ENCODE measurements at places on chromosomes 5 and 9.

GRCh38 chr5:145178641-145179523 lies 656.3 kb downstream of the PRELID2 start:
- no peak for DNase-seq

DNA sequence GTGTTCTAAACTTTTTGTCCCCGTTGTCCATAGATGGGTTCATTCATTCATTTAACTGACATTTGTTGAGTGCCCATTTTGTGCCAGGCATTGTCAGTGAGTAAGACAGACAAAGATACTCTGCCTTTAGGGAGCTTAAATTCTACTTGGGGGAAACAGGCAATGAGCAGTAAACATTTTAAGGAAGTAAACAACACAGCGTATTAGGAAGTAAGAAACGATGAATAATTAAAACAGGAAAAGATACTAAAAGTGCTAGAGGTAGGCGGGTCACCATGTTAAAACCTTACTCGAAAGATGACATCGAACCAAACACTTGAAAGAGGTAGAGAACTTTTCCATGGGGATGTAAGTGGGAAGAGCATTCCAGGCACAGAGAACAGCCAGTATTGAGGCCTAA lies 5.5 kb upstream of the MAML1 start:
- no peak for DNase-seq

DNA sequence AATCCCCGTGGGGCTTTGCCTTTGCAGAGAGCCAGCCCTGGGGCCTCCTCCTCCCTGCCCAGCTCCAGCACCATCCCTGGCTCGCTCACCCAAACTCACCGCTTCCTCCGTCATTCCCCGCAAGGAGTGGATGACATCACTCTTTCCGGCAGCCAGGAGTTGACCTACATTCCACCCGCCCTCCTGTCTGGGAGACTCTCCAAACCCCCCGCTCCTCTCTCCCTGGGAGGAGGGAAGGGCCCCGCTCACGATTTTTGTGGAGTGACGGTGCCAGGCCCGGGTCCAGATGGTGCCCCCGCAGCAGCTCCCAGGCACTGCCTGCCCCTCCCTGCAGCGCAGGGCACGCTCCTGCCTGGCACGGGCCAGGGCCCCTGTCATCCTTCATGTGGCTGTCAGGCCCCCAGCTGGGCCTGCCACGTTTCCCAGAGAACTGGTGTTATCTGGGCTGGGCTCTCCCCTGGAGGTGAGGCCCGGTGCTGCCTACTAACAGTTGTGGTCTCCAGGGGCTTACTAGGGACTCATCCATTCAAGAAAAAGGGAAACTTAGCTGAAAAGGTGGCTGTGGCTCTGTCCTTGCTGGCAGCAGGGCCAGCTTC lies 52.3 kb downstream of the NTNG2 start:
- peak; percentile 86 for DNase-seq

GRCh38 chr5:89968958-89969381 lies 440.6 kb downstream of the CETN3 start:
- DNase-seq: peak; percentile 65

- DNase-seq: no peak
These were observed 15.1 kb upstream of the CXCL14 start for GRCh38 chr5:135593886-135594285.

DNA sequence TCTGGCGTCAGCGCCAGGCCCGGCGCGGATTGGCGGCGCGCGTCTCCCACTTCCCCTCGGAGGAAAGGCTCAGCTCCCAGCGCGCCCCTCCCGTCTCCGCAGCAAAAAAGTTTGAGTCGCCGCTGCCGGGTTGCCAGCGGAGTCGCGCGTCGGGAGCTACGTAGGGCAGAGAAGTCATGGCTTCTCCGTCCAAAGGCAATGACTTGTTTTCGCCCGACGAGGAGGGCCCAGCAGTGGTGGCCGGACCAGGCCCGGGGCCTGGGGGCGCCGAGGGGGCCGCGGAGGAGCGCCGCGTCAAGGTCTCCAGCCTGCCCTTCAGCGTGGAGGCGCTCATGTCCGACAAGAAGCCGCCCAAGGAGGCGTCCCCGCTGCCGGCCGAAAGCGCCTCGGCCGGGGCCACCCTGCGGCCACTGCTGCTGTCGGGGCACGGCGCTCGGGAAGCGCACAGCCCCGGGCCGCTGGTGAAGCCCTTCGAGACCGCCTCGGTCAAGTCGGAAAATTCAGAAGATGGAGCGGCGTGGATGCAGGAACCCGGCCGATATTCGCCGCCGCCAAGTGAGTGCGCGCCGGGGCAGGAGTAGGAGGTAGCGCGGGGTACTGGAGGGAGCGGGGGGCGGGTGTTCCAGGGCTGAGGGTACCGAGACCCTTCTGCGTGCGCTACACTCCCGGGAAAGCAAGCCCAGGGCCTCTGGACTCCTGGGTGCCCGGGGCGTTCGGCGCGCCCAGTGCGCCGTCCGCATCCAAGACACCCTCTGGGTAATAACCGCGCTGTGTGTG lies at the start of gene MSX2:
Gene MSX2, plus strand, starts transcription at position 99 of the 777 bp plus-strand sequence. Its CDS starts 78 bp downstream, at position 177.
- DNase-seq: peak; percentile 97

DNA sequence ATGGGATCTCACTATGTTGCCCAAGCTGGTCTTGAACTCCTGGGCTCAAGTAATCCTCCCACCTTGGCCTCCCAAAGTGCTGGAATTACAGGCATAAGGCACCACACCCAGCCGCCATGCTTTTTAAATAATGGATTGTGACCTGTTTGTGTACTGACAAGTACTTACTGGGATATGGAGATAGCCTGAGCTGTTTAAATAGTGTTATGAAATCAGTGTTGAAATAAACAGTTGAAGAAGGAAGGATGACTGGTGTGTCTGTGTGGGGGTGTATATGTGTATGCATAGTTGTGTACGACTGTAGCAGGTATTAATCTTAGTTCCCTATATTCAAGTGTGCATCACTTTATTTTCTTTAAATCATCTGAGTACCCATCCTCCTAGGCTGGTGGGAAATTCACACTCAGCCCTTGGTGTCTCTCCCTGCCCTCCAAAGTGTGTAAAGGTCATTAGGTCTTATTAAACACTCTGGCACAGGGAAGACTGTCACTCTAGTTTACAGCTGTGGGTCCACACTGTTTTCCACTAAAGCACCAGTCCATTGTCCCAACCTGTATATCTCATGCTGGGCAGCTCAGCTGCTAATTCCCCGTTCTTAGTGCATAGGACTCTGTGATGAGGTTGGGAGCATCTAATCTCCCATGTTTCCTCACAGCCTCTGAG lies 91.0 kb downstream of the SNX18 start:
- DNase-seq: no peak

- DNase-seq: no peak
These were observed 71.9 kb downstream of the MFAP3 start for GRCh38 chr5:154110716-154111115.

- no peak for DNase-seq
These were observed 41.4 kb upstream of the SLCO6A1 start for GRCh38 chr5:102539996-102540728.

DNA sequence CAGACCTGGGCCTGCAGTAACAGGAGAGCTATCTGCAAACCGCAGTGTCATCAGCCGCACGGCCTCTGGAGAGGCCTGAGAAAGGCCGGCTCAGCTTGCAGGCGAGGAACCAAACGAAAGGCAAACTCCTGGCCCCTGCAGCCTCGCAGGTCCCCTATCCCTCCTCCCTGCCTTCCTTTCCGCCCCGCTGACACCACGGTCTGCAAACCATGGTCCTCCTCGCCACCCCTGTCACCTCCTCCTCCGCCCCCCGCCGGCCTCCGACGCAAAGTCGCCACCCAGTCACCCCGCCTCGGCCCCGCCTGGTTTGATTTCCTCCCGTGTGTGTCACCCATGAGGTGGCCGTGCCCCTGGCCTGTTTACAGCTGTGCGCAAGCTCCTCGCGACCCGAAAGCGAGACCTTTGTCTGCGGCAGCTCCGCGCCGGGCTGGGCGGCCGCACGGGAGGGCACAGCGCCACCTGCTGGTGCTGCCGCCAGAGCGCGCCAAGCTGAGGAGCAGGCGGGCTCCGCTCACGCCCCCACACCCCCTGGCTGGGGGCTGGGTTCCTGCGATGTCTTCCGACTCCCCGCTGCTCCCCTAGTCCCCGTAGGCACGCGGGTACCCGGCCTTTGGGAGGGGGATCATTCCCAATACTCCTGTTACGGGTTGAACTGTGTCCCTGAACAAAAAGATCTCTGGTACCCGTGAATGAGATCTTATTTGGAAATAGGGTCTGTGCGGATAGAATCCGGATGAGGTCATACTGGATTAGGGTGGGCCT lies 19.4 kb downstream of the GBGT1 start:
- peak; percentile 83 for DNase-seq

- DNase-seq: no peak
These were observed 41.6 kb downstream of the UBE2QL1 start for GRCh38 chr5:6490246-6490645.

DNA sequence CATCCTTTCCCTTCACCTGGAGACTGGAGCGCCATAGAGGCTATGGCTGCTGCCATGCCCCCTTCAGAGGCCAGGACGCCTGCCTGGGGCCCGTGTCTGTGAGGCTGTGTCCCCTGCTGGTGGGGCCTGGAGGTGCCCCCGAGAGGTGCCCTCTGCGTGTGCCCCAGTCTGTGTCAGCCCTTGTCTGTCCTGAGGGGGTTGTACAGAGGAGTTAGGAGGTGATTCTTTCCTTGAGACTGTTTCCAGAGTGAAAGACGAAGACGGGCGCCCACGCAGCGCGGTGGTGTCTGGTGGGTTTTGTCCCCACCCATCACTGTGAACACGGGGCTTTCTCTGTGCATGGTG lies 24.6 kb downstream of the TRAF2 start:
- DNase-seq: no peak

DNA sequence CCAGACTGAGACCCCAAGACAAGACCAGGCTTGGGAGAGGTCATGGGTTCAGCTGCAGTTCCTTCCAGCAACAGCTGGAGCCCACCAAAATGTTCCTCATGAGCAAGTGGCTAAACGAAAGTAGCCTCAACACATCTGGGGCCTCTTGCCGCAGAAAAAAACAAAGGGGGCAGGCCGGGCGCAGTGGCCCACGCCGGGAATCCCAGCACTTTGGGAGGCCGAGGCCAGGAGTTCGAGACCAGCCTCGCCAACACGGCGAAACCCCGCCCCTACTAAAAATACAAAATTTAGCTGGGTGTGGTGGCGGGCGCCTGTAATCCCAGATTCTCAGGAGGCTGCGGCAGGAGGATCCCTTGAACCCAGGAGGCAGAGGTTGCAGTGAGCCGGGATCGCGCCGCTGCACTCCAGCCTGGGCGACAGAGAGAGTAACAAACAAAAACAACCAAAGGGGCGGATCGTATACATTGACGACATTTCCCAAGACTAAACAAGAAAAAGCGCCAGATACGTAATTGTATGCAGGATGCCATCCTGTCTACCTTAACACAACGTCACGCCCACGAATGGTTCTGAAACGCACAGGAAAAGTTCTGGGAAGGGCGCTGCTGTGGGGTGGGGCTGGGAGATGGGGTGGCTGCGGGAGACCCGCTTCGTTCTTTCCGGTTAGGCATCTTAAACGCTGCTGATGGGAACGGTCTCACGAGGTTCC lies 1.7 kb downstream of the INPP5E start:
- no peak for DNase-seq

DNA sequence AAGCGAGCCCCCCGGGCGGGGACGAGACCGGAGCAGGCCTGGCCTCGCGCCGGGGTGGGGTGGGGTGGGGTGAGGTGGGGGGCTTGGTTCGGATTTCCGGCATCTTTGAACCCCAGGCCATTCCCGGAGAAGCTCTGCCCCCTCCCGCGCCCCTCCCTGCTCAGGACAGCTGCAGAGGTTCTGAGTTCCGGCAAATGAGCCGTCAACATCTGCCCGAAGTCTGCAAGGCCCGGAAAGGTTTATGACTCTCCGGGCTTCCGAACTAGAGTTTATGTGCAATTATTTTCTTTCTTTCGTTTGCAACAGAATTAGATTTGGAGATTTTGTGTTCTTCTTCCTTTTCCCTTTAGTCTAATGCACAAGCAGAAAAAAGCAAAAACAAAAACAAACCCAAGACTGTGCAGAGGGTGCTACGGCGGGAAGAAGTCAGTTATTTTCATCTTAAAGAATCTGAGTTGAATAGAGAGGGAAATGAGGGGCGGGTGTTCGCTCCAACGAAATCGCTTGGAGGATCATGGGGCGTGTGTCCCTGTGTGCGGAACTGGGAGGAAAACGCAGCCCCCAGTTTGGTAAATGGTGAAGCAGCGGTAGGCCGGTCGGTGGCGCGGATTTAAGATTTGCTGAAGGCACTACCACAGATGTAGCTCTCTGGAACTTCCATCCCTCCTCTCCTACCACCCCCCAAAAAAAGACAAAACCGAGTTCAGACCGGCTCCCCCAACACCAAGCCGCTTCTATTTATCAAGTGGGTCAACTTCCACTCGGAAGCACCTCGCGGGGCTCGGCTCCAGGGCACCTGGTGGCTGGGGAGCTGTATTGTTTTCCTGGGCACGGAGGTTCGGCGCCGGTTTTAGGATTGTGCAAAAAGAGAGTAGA lies 4.8 kb downstream of the LHX2 start:
- DNase-seq: no peak

- DNase-seq: peak; percentile 78
These were observed 38.3 kb downstream of the FAM78A start for GRCh38 chr9:131237931-131238401.

DNA sequence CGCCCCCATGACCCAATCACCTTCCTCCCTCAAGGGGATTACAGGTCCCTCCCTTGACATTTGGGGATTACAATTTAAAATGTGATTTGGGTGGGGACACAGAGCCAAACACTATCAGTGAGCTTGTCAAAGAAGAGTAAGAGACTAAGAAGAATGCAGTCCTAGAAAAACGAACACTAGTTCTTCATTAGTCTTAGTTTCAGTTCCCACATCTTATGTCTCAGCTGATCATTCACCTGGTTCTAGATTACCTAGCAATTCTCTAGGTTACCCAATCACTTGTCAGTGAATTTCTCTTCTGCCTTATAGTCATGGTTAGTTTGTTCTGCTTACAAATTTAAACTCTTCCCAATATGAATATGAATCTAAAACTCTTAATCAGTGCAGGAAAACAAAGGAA lies 251.5 kb downstream of the COX7C start:
- DNase-seq: no peak

GRCh38 chr5:139639619-139640380 lies 8.3 kb upstream of the CXXC5 start:
- DNase-seq: no peak

DNA sequence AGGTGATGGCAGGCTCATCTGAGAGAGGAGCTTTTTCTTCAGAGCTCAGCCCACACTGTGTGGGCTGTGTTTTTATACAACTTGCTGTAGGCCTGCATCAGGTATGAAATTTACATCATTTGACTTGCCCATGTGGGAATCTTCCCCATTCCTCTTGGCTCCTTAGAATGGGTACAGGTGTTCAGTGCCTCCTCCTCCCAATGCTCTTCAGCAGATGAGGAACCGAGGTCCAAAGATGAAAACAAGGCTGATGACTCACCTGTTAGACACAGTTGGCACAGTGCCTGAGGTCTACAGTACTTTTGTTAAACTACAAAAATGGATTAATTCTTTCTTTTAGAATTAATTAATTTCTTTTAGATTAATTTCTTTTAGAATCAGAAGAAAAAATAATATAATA lies 20.8 kb downstream of the PAPPA start:
- DNase-seq: peak; percentile 64
